ENCODE measurements at places on chromosomes 1 and 21. TPM values are rescaled to one million over a fixed set of nuclear protein-coding genes. Genes with fewer than 3 reads are reported as not detected.
A peak's percentile ranks its signal among the peaks of the same experiment; 100 is the strongest.

POLR3C gene
- total RNA-seq, result 33.4 TPM

CCDC185 gene
- total RNA-seq, result not detected

CASZ1 gene
- 9.9 TPM for total RNA-seq

DNA sequence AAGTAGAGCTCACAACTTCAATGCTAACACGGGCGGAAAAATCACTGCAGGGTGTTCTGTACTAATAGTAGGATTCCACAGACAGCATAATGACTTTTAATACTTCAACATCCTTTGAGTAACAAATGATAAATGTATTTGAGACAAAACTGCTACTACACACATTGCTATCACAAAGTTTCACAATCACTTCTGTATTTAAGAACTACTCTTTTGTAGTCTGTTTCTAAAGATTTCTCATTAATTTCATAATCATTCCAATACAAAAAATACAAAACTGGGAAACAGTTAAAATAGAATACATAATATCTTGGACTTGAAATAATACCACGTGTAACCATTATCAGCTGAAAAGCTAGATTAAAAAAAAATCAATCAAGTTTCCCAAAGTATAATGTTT is 2.7 kb downstream of the HMGN1 start:
- H3K4me1 ChIP-seq, result peaks cover 39% of the 10 kb centered on the region
- H3K36me3 ChIP-seq, result peaks cover 62% of the 10 kb centered on the region
- peak overlapping the region; percentile 78 for H3K4me3 ChIP-seq
- no peak for DNase-seq
- peaks cover 2% of the 10 kb centered on the region for H3K27me3 ChIP-seq

- H3K36me3 ChIP-seq, result no peaks in the 10 kb centered on the region
- no peak for DNase-seq
- no peaks in the 10 kb centered on the region for H3K4me1 ChIP-seq
- H3K27me3 ChIP-seq, result peaks cover 15% of the 10 kb centered on the region
- H3K4me3 ChIP-seq, result no peak overlapping the region
- no peak overlapping the region for H3K27ac ChIP-seq
Observed at GRCh38 chr1:99661780-99662179, 15.9 kb downstream of the PALMD start.

- H3K4me1 ChIP-seq, result no peaks in the 10 kb centered on the region
- H3K27ac ChIP-seq, result no peak overlapping the region
- H3K4me3 ChIP-seq, result no peak overlapping the region
- H3K36me3 ChIP-seq, result no peaks in the 10 kb centered on the region
Observed at GRCh38 chr21:19870682-19871081, 1127.5 kb upstream of the NCAM2 start.

DNA sequence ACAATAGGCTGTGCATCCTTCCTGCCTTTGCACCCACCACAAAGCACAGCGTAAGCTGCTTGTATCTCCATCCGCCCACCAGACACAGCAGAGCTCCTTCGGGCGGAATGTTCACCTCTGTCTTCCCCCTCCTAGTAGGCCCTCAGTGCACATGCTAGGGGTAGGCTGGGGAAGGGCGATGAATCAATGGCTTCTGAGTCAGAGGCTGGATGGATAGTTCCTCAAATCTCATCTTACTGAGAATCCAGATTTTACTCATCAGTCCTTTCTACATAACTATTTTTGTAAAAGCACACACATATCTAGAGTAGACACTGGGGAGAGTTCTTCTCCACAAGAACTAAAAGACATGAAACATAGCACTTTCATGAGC is 73.8 kb downstream of the BCAR3 start:
- H3K36me3 ChIP-seq, result peaks cover 11% of the 10 kb centered on the region
- H3K27me3 ChIP-seq, result peaks cover 35% of the 10 kb centered on the region
- H3K4me1 ChIP-seq, result peaks cover 43% of the 10 kb centered on the region
- H3K27ac ChIP-seq, result peak overlapping the region; percentile 31

- no peak for DNase-seq
- H3K4me3 ChIP-seq, result no peak overlapping the region
- no peak overlapping the region for H3K27ac ChIP-seq
- H3K4me1 ChIP-seq, result no peaks in the 10 kb centered on the region
- H3K36me3 ChIP-seq, result no peaks in the 10 kb centered on the region
Observed at GRCh38 chr1:96236156-96236739, 485.3 kb upstream of the PTBP2 start.

- H3K4me1 ChIP-seq, result no peaks in the 10 kb centered on the region
- H3K27me3 ChIP-seq, result peaks cover 25% of the 10 kb centered on the region
- no peaks in the 10 kb centered on the region for H3K36me3 ChIP-seq
- no peak overlapping the region for H3K27ac ChIP-seq
Observed at GRCh38 chr1:182955596-182956588, 2.9 kb upstream of the SHCBP1L start.

DNA sequence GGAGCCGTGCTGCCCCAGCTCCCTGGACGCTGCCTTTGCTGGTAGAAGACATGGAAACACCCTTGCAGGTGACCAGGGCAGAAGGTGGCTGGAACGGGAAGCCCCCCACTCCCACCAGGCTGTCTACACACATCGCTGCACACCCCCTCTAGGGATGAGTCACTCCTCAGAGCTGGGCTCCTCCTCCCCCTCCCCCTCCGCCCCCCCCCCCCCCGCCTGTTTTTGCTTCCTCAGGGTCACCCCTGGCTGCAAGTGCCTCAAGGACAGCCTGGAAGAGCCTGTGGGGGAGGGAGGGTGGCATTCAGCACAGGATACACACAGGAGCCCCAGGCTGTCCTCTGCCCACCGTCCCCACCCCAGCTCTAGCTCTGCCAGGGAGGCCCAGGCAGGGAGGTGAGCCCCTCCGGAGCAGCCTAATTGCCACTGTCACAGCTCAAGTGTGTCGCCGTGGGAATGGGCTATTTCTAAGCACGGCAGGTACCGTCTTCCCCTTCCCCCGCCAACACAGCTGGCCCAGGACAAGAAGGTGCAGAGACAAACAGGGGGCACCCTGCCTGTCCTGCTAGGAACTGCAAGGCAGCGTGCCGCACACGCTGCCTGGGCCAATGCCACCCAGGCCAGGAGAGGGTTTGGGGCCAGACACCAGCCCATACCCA is 2.5 kb downstream of the FNDC10 start:
- no peak overlapping the region for H3K27ac ChIP-seq
- H3K4me1 ChIP-seq, result peaks cover 2% of the 10 kb centered on the region
- peaks cover 5% of the 10 kb centered on the region for H3K27me3 ChIP-seq
- peak overlapping the region; percentile 37 for H3K4me3 ChIP-seq
- no peak for DNase-seq
- H3K36me3 ChIP-seq, result no peaks in the 10 kb centered on the region

DNA sequence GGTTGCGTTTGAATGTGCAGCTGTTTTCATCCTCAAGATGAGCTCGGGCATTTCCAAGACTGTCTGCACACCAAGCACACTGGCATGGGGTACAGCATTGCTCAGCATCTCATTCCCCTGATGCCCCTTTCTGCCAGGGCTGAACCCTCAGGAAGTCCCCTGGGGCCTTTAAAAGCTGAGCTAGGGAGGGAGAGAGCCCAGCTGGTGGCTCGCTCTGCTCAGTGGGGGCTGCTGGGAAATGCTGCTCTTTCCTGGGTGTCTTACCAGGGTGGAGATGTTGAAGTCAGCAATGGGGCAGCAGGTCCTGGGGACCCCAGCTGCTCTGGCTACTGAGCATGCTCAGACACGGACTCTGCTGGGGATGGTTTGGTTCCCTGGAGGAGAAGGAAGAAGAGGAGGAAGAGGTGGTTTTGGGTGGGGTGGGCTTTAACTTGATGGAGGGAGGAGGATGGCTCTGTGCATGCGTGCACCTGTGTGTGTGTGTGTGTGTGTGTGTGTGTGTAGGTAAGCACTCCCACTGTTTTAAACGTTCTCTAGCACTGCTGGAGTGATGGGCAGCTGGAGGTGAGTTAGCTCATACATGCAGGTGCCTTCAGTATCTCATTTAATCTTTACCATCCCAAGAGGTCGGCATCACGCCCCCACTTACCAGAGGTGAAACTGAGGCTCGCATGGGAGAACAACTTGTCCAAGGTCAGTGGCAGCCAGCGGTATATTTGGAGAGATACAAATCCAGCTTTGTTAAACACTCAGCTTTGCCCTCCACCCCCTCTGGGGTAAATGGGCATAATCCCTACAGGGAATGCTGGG is 40.9 kb downstream of the ACTL8 start:
- H3K27ac ChIP-seq, result no peak overlapping the region
- peaks cover 3% of the 10 kb centered on the region for H3K27me3 ChIP-seq
- H3K36me3 ChIP-seq, result no peaks in the 10 kb centered on the region

DNA sequence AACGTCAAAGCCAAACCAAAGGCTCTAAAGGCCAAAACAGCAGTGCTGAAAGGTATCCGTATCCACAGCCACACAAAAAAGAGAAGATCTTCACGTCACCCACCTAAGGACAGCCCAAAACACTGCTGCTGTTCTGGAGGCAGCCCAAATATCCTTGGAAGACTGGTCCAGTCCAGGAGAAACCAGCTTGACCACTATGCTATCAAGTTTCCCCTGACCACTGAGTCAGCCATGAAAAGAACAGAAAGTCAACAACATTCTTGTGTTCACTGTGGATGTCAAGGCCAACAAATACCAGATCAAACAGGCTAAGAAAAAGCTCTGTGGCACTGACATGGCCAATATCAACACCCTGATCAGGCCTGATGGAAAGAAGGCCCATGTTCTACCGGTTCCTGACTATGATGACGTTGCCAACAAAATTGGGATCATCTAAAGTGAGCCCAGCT is 32.1 kb downstream of the ARID4B start:
- no peaks in the 10 kb centered on the region for H3K27me3 ChIP-seq
- H3K4me3 ChIP-seq, result no peak overlapping the region
- H3K27ac ChIP-seq, result no peak overlapping the region
- no peak for DNase-seq

C8A gene
- total RNA-seq, result not detected
